Pancreas (tissue), 10 donors: ENCODE measurements at places on chromosomes 6 and 20. TPM values are rescaled to one million over a fixed set of nuclear protein-coding genes. Genes with fewer than 3 reads are reported as not detected.
A peak's percentile ranks its signal among the peaks of the same experiment; 100 is the strongest.

DNA sequence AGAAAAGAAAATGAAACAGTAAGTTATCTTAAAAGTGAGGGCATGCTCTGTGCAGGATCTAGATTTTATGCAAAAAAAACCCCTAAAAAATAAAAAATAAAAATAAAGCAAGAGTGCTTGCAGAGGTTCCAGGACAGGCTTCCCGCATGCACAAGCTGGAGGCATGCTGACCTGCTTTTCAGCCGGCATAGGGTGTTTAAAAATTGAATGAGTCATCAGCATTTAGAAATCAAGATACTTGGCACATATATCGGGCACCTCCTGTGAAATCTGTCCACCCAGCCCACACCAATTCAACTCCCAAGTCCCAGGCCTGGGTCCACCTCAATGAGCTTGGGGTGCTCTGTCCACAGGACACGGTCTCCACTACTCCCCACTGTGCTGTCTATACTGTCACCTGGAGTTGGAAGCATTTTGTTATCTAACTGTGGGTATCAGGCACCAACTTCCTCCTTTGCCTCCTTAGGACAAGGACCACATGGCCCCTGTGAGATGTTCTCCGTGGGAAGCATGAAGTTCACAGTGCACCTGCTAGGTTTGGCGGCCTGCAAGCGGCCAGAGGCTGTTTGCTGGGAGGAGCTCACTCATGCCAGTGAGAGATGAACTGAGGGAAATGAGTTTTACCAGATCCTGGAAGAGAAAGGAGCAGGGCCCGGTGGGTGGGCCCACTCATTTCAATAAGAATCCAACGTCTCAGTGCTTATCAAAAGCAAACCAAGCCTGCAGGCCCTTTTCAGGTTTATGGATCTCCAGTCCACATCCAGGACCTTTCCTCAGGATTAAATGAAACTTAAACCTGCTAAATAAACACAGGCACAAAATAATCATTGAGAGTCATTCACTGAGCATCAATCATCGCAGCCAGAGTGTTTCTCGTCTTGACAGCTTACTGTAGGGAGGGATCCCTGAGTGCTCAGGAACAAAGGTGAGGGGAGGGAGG is 121.1 kb downstream of the FOXA2 start:
- H3K27ac ChIP-seq, result peak overlapping the region; percentile 15
- peaks cover 24% of the 10 kb centered on the region for H3K4me1 ChIP-seq
- H3K27me3 ChIP-seq, result no peaks in the 10 kb centered on the region

DNA sequence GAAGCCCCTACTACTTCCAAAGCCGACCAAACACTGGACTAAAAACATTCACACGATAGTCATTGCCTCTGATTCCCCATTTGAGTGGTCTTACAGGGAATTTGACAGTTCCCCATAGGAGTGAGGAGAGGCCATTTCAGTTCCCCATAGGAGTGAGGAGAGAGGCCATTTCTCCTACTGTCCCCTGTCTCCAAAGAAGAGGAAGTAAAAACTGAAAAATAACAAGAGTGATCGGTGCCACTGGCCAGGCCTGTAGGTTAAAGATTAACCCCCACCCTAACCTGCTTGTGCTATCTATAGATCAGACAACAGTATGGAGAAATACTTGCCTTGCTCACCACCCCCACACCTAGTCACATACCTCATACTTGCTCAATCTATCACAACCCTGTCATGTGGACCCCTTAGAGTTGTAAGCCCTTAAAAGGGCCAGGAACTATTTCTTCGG is 204.0 kb upstream of the MOCS1 start:
- H3K27me3 ChIP-seq, result no peaks in the 10 kb centered on the region
- peak overlapping the region; percentile 77 for H3K27ac ChIP-seq
- no peak overlapping the region for H3K4me3 ChIP-seq
- no peaks in the 10 kb centered on the region for H3K36me3 ChIP-seq
- peaks cover 16% of the 10 kb centered on the region for H3K4me1 ChIP-seq
- DNase-seq, result no peak

The TULP1 gene
- not detected for total RNA-seq

GRCh38 chr6:40444312-40444711 is 142.9 kb downstream of the LRFN2 start:
- H3K4me1 ChIP-seq, result no peaks in the 10 kb centered on the region
- no peak overlapping the region for H3K27ac ChIP-seq
- H3K27me3 ChIP-seq, result no peaks in the 10 kb centered on the region
- H3K36me3 ChIP-seq, result no peaks in the 10 kb centered on the region
- H3K4me3 ChIP-seq, result no peak overlapping the region
- DNase-seq, result no peak

GRCh38 chr6:113365191-113365590 is 492.0 kb upstream of the MARCKS start:
- DNase-seq, result no peak
- H3K27ac ChIP-seq, result no peak overlapping the region
- H3K27me3 ChIP-seq, result no peaks in the 10 kb centered on the region

DNA sequence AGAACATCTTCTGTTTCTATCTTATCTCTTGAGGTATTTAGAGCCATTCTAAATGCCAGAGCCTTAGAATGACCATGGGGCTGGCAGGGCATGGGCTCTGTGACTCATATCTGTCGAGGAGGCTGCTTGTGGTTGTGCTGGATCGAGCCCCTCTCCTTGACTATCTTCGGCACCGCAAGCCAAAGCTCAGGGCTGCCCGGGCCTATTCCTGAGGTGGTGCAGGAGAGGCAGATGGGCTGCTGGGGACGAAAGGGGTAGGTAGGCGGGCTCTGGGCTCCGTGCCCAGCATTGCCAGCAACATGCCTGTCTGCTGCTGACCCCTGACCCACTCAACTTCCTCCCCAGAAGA is 89.9 kb downstream of the NOL4L start:
- no peaks in the 10 kb centered on the region for H3K36me3 ChIP-seq
- no peaks in the 10 kb centered on the region for H3K27me3 ChIP-seq
- H3K27ac ChIP-seq, result no peak overlapping the region
- H3K4me1 ChIP-seq, result no peaks in the 10 kb centered on the region

The ADTRP gene
- total RNA-seq, result 0.13 TPM

The CPNE5 gene
- total RNA-seq, result 0.76 TPM

DNA sequence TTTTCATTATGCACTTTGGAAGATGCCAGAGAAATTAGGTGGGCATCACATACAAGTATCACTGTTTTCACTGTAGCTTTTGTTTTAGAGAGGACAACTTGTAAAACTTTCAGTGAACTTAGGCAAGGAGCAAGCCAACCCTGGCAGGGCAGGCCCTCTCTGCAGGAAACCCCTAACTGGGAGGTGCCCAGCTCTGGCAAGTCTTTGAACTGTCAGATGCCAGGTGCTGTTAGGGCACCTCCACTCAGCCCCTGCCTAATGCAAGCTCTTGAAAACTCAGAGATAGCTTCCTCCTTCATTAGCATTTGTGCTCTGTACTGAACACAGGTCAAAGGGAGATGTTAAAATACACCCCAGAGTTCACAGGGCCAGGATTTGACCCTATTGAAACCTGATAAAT is 774.2 kb upstream of the FLRT3 start:
- no peaks in the 10 kb centered on the region for H3K27me3 ChIP-seq
- H3K4me1 ChIP-seq, result no peaks in the 10 kb centered on the region
- no peak for DNase-seq
- no peak overlapping the region for H3K4me3 ChIP-seq
- H3K27ac ChIP-seq, result no peak overlapping the region
- H3K36me3 ChIP-seq, result no peaks in the 10 kb centered on the region

The STX16 gene
- 18.2 TPM for total RNA-seq

- no peak for DNase-seq
- peaks cover 29% of the 10 kb centered on the region for H3K4me1 ChIP-seq
- peak overlapping the region; percentile 78 for H3K4me3 ChIP-seq
- peak overlapping the region; percentile 91 for H3K27ac ChIP-seq
- no peaks in the 10 kb centered on the region for H3K36me3 ChIP-seq
Measured at GRCh38 chr6:116254297-116255056, 602 bp upstream of the TSPYL4 start.

The GRM4 gene
- total RNA-seq, result 0.66 TPM

DNA sequence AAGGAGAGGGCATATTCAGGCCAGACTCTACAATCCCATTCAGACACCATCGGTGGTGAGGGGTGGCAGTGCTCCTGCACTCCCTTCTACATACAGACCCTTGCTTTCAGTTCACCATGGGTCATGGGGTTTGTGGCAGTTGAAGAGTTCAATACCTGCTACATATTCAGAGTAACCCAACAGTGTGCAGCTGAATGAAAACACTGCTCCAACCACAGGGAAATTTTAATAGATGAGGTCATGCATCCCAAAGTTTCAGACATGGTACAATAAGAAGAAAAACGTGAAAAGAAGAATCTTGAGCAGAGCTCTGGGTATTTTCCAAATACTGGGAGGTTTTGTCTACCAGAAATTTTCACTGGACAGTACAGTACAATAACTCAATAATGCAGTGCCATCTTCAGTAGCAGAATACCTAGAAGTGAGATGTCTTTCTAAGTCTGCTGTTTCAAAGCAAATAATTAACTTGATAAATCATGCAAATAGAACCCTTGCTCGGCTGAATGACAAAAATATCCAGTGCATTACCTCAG is 162.1 kb downstream of the PTPRK start:
- DNase-seq, result no peak
- H3K27ac ChIP-seq, result no peak overlapping the region
- H3K36me3 ChIP-seq, result no peaks in the 10 kb centered on the region

DNA sequence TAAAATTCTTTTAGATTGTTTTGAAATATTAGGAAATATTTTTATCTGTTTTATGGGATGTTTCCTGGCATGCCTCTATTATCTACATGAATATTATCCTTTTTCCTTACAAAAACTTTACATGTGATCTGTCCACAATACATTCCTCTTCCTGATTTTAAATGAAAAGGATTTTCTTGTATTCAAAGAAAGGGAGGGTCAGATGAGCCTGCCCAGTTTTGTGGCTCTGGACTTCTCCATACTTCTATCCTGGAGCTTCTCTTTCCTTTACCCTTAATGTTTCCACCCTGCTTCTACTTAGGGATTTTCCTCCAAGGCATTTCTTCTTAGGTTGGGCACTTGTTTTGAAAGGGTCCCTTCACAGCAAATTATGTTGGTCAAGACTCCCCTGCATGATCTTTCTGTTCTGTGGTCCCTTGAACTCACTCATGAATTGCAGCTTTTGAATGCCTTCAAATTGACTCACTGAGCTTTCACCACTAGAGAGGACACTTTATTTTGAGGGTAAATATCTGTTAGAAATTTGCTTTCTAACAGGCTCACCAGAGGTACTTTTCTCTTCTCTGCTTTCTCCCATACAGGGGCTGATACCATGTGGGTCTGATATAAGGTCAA is 104.9 kb downstream of the CENPW start:
- no peak overlapping the region for H3K4me3 ChIP-seq
- H3K27me3 ChIP-seq, result no peaks in the 10 kb centered on the region
- H3K36me3 ChIP-seq, result no peaks in the 10 kb centered on the region
- no peak overlapping the region for H3K27ac ChIP-seq

- no peak overlapping the region for H3K27ac ChIP-seq
- DNase-seq, result no peak
- H3K4me1 ChIP-seq, result no peaks in the 10 kb centered on the region
- no peaks in the 10 kb centered on the region for H3K36me3 ChIP-seq
- no peaks in the 10 kb centered on the region for H3K27me3 ChIP-seq
Measured at GRCh38 chr6:137412562-137412961, 81.6 kb downstream of the OLIG3 start.

- H3K4me3 ChIP-seq, result no peak overlapping the region
- H3K4me1 ChIP-seq, result peaks cover 15% of the 10 kb centered on the region
- no peaks in the 10 kb centered on the region for H3K36me3 ChIP-seq
- no peak for DNase-seq
- no peaks in the 10 kb centered on the region for H3K27me3 ChIP-seq
Measured at GRCh38 chr20:44861531-44862006, 23.9 kb upstream of the YWHAB start.

The CD40 gene
- 9.5 TPM for total RNA-seq

DNA sequence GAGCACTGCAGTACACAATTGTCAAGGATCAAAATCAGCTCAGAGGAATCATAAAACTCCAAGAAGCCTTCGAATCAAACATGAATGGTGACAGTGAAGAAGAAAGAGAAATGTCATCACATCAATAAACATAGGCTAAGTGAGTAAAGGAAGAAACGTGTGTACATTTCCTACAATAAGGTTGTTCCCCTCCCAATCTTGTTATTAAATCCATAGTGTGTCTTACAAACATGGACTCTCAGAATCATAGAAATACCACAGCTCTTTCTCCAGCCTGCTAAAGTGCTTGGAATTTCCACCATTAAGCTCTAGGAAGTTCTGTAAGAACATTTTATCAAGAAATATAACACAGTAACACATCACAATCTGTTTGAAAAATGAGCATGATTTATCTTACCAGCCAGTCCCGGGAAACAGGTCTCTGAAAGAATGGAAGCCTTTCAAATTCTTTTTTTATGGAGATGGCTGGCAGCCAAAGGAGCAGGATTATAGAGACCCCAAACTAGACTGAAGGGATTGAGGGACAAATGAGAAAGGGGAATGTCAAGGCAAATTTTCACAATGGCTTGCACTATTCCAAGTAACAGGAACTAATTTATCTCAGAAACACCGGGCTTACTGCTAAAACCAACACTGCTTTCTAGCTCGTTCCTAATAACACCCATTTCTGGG is 4.5 kb upstream of the TNFAIP3 start:
- no peaks in the 10 kb centered on the region for H3K36me3 ChIP-seq
- H3K4me1 ChIP-seq, result no peaks in the 10 kb centered on the region
- DNase-seq, result no peak
- no peaks in the 10 kb centered on the region for H3K27me3 ChIP-seq
- no peak overlapping the region for H3K27ac ChIP-seq
- no peak overlapping the region for H3K4me3 ChIP-seq

The C20orf144 gene
- total RNA-seq, result not detected

The SLC26A8 gene
- not detected for total RNA-seq

The PRDM13 gene
- not detected for total RNA-seq

The HLA-DMB gene
- 1.9 TPM for total RNA-seq

The SLC32A1 gene
- total RNA-seq, result not detected

DNA sequence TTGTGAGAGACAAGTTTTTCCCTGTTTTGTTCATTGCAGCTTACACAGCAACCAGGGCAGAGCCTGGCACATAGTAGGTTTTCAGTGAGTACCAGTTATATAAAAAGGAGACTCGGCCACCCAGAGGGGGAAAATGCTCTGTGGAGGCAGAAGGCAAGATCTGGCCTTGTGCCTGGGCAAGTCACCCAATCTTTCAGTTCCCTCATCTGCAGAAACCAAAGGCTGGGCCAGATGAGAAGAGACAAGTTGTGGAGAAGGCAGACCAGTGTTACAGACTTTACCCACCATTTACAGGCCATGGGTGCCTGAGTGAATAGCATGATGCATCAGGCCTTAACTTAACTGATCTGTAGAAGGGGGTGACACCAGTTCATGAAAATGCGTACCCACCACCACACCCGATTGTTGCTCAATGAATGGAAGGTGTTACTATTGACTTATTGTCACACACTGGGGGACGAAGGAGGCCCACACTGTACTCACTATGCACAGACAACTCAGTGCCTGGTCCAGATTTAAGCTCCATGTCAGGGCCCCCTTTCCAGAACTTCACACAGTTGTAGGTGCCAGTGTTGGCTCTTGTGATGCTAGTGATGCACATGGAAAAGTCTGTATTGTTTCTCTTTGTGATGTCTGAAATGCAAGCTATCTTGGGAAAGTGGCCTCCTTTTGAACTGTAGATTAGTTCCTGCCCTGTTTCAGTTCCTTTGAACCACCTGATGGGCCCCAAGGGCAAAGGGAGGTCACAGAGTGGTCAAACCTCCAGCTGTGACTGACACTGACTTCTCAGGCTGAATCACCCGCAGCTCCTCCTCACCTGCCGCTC is 64.3 kb upstream of the SIRPG start:
- no peak for DNase-seq
- no peaks in the 10 kb centered on the region for H3K36me3 ChIP-seq
- H3K4me3 ChIP-seq, result no peak overlapping the region
- H3K27me3 ChIP-seq, result no peaks in the 10 kb centered on the region
- H3K27ac ChIP-seq, result no peak overlapping the region
- no peaks in the 10 kb centered on the region for H3K4me1 ChIP-seq

GRCh38 chr6:101404775-101405174 is 11.3 kb downstream of the GRIK2 start:
- DNase-seq, result no peak
- no peak overlapping the region for H3K4me3 ChIP-seq
- H3K4me1 ChIP-seq, result no peaks in the 10 kb centered on the region
- no peaks in the 10 kb centered on the region for H3K27me3 ChIP-seq
- H3K36me3 ChIP-seq, result no peaks in the 10 kb centered on the region
